ENCODE measurements at places on chromosomes 7 and 10.
A peak's percentile ranks its signal among the peaks of the same experiment; 100 is the strongest.

- no peak for DNase-seq
Measured at GRCh38 chr10:13633689-13634088, 46.9 kb downstream of the PRPF18 start.

- DNase-seq: peak; percentile 79
Measured at GRCh38 chr7:12719141-12719919, 31.9 kb downstream of the ARL4A start.

GRCh38 chr10:55793024-55793423, 568.0 kb downstream of the ZWINT start:
- DNase-seq: peak; percentile 5

- no peak for DNase-seq
Measured at GRCh38 chr7:122544463-122544862, 154.5 kb downstream of the RNF133 start.

GRCh38 chr7:39592586-39592985, 26.4 kb downstream of the YAE1 start:
- DNase-seq: no peak

GRCh38 chr10:132827423-132827789, 41.5 kb upstream of the NKX6-2 start:
- DNase-seq: no peak

DNA sequence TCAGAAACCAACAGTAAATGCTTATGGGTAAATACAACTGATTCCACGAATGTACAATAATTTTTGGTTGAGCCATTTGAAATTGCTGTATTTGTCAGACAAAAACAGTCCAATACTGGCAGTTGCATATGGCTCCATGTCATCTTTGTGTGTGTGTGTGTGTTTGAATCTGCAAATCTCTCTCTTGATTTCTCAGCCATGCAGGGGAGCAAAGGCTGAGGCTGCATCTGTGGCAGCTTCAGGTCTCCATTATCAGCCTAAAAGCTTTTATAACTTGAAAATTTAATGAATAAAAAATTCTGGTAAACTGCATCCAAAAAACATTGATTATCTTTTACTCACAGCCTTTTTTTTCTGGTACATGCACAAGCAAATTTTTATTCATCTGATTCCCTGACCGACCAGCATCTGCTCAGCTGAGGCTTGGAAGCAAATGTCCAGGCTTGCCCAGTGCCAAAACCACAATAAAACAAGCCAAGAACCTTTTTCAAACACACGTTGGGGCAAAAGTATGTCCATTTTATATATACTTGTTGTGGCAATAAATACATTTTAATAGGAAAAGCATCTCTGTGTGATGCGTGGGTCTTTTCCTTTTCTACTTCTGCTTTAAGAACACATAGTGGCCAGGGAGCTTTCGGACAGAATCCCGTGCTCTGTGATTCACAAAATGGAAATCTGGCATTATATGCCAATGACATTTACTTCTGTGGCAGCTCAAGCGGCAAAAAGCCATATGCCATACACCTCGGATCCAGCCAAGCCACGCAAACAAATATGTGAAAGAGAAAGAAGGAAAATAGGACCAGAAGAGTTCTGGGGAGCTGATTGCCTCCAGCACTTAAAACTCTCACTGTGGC, 275.6 kb upstream of the AOAH start:
- DNase-seq: no peak

GRCh38 chr7:121744877-121745276, 128.1 kb upstream of the PTPRZ1 start:
- no peak for DNase-seq

DNA sequence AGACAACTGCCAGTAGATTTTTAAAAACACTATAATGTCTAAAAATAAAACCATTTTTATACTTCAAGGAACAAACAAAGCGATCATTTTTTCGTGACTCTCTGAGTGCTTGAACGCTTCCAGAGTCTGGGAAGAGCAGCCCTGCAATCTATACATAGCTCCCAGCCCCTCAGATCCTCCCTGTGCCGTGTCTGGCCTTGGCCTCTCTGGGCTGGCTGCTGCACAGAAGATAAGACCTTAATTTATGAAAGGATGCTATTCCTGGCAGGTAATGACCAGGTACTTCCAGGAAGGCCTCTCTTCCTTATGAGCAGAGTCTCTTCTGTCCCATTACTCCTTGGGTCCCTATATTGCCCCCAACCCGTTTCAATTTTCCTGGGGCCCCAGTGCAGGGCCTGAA, 200.9 kb upstream of the AOAH start:
- DNase-seq: no peak

- DNase-seq: no peak
Measured at GRCh38 chr7:157925383-157925875, 588.6 kb downstream of the DNAJB6 start.

DNA sequence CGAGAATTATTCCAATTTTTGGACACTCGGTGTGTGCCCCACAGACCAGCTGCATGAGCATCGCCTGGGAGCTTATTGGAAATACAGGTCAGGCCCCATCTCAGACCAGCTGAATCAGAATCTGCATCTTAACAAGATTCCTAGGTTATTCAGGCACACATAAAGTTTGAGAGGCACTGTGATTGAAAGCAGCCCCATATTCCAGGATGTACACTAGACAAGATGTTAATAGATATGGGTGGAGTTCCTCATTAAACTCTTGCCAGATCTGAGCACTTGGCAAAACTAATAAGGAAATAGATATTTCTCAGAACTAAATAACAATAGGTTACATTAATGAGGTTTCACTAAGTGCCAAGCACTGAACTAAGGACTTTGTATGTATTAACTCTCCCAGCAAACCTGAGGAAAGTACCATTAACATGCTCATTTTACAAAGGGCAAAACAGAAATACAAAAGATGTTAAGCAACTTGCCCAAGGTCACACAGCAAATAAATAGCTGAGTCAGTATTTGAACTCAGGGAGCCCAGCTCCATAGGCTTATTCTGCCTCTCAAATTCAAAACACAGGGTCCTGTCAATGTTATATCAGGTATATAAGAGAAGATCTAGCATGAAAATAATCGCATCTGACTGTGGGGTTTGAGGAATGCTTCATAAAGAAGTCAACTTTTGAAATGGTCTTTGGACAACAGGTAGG, 29.9 kb downstream of the PPP1R3C start:
- no peak for DNase-seq

DNA sequence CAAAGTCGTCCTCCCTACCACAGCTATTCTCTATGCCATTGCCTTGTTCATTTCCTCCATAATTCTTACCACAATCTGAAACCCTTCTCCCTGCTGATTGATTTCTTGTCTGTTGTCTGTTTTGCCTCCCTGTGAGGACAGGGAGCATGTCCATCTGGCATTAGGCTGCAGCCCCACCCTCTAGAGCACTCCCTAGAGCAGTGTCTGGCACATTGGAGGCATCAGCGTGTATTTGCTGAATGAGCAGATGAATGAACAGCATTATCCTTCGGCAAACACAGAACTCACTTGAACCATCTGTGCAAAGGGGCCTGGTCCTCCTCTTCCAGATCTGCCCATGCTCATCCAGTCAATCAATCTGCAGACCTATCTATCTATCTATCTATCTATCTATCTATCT, 5.1 kb upstream of the DMBT1 start:
- no peak for DNase-seq

DNA sequence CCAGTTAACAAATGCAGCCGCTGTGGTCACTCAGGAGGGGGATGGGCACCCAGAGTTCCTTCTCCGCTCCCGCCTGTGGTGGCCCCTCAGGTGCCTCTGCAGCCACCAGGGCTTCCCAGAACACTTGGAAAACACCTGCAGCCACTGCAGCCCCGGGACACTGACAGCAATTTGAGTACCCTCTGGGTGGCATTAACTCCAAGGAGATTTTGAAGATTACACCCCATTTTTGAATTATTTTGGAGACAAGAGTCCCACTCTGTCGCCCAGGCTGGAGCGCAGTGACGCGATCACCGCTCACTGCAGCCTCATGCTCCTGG, 32.2 kb downstream of the IL15RA start:
- DNase-seq: no peak

DNA sequence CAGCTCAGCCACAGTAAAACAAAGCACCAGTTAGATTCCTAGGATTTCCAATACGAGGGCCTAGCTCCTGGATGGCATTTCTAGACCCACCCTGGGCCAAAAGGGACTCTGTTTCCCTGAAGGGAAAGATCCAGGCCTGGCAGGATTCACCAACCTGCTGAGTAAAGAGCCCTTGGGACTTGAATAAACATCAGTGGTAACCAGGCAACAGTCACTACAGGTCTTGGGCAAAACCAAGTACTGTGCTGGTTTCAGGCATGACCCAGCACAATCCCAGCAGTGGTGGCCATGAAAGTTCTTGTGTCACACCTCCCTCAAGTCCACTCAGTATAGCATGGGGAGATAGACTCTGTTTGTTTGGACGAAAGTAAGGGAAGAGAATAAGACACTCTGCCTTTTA, 31.0 kb upstream of the STARD3NL start:
- DNase-seq: no peak

GRCh38 chr7:137399827-137400823, 56.6 kb upstream of the PTN start:
- DNase-seq: no peak

- DNase-seq: no peak
Measured at GRCh38 chr10:63753808-63754207, 232.6 kb downstream of the REEP3 start.

- DNase-seq: peak; percentile 25
Measured at GRCh38 chr10:16612115-16612980, 90.7 kb upstream of the C1QL3 start.

DNA sequence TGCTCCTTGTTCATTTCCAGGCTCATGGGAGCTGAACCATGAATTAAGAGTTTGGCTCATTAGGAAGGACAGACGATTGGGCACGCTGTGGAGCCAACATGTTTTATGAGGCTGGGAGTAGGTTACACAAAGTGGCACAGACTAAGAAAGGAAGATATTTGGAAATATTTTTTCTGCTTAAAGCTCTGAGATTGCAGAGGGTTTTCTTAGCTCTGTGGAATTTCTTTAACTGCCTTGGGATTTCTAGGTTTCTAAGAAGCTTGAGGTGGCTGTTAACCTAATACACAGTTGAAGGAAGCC, 344.6 kb downstream of the RNLS start:
- no peak for DNase-seq

- DNase-seq: no peak
Measured at GRCh38 chr7:110148054-110148453, 942.9 kb upstream of the LRRN3 start.

DNA sequence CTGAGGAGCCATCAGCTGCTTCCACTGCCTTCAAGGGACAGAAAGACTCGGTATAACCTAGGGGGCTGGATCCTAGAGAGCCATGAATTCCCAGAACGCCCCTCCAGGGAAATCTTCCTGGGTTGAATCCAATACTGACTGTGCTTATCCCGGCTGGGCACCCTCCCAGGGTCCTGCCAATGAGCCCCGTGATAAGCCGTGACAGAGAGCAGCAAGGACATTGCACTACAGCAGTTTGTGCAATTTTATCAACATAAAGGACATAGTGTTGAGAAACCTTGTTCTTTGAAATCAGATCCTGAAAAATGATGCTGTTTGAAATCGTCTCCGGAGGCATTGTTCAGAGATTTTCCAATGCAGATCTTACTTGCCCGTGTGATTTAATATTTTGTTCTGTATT, 18.8 kb downstream of the AKR1B1 start:
- no peak for DNase-seq

GRCh38 chr10:89431977-89432376, 17.6 kb downstream of the IFIT5 start:
- DNase-seq: peak; percentile 67

GRCh38 chr7:151659219-151659618, 139.5 kb upstream of the RHEB start:
- no peak for DNase-seq

- DNase-seq: peak; percentile 48
Measured at GRCh38 chr10:64760371-64760770, 1239.2 kb downstream of the REEP3 start.

GRCh38 chr10:132547421-132547861, 9.9 kb downstream of the INPP5A start:
- no peak for DNase-seq

DNA sequence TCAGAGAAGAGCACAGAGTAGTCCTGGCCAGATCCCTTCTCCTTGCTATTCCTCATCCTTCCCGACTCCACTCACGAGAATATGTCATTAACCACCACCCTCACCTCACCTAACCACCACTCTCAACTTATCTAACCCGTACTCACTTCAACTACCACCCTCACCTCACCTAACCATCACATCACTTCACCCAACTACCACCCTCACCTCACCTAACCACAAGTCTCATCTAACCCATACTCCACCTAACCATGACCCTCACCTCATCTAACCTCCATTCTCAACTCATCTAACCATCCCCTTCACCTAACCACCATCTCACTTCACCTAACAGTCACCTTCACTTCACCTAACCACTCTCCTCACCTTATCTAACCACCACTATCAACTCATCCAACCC, 85.0 kb downstream of the VIPR2 start:
- DNase-seq: no peak

DNA sequence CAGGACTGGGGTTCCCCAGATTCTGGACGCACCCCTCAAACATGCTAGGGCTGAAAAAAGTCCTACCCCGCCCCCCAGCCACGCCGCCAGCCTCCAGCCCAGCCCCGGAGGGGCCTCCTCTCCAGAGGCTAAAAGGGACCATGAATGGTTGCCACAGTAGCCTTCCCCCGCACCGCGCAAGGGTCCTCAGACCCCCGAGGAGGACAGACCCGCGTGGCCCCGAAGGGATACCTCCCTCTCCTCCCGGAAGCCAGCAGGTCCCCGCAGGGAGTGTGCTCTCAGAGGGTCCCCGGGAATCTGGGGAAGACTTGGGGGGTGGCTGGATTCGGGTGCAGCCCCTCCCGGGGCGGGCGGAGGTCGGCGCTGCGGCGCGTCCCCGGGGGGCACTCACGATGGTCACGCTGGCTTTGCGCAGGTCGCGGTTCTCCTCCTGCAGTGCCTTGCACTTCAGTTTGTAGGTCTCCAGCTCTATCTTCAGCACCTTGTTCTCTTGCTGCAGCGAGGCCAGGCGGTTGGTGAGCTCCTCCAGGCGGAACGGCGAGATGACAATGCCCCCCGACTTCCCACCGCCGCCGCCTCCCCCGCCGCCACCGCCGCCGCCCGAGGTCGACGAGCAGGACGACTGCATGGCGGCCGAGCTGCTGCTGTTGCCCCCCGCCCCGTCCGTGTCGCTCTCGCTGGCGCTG, 482 bp downstream of the CCDC6 start:
- no peak for DNase-seq

- no peak for DNase-seq
Measured at GRCh38 chr7:54860003-54860775, 101.2 kb upstream of the SEC61G start.

- DNase-seq: no peak
Measured at GRCh38 chr7:6479067-6479466, 31.3 kb upstream of the DAGLB start.

GRCh38 chr7:151432658-151433521, 7.1 kb downstream of the CRYGN start:
- no peak for DNase-seq

GRCh38 chr7:90412458-90413184, 9.4 kb downstream of the CLDN12 start:
- peak; percentile 8 for DNase-seq

- DNase-seq: no peak
Measured at GRCh38 chr10:44760513-44760912, 150.6 kb upstream of the TMEM72 start.

GRCh38 chr10:70732569-70732968, 52.6 kb downstream of the TBATA start:
- DNase-seq: no peak

Measured in RWPE1 (cell line).